ENCODE measurements at places on chromosomes 7 and 10.

DNA sequence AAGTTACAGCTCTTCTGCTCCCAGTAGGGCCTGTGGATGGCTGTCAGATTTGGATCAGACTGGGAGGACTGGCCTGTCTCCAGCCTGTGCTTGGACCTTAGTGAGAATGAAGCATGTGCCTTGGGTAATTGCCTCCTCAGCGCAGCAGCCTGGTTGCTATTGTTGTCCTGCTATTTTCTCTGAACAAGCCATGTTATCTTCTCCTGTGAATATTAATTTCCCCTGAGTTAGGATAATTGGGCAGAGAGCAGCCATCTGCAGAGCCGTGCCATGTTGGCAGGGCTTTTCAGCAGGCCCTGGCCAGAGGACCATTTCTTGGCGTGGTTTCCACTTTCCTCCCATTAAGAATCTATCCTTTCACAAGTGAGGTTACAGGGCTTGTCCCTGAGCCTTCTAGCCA is 497.3 kb downstream of the SORCS3 start:
- DNase-seq, result no peak
- H3K4me1 ChIP-seq, result no peaks in the 10 kb centered on the region
- no peaks in the 10 kb centered on the region for H3K27me3 ChIP-seq
- H3K4me3 ChIP-seq, result no peak overlapping the region
- no peaks in the 10 kb centered on the region for H3K36me3 ChIP-seq
- H3K27ac ChIP-seq, result no peak overlapping the region

DNA sequence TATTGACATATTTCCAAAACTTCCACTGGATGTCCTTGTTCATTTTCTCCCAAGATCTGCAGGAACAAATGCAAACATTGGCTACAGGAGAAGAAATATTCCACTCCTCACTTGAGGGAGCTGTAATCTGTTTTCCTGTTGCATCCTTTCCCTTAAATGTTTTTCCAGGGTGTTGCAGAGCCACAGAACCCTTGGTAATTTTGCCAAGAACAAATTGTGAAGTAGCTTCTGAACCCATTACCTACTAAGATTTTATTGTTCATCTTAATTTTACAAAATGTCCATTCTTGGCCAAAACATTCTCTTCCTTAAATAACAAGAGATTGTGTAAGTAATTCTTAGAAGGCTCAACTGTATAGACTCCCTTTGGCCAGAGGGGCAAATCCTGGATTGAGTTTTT is 177.0 kb downstream of the GNAT3 start:
- H3K27ac ChIP-seq, result no peak overlapping the region
- no peak for DNase-seq
- H3K36me3 ChIP-seq, result no peaks in the 10 kb centered on the region
- H3K4me3 ChIP-seq, result no peak overlapping the region
- no peaks in the 10 kb centered on the region for H3K27me3 ChIP-seq
- H3K4me1 ChIP-seq, result no peaks in the 10 kb centered on the region

DNA sequence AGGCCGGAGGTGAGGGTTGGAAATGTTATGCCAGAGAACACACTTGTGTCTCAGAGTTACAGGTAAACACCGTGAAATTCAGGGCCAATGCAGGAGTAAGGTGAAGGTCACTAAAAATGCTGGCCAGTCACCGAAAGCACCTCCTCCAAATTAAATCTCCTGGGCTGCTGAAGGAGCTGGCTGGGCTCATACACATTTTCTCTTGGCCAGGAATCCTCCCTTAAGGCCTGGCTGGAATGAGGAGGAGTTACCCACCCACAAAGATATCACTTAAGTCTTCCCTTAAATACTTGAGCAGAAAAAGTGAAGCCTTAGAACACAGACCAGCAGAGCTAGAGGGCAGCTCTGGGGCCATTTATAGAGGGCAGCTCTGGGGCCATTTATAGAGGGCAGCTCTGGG is 46.3 kb downstream of the HTRA1 start:
- no peaks in the 10 kb centered on the region for H3K36me3 ChIP-seq
- DNase-seq, result no peak
- peaks cover 2% of the 10 kb centered on the region for H3K4me1 ChIP-seq
- no peak overlapping the region for H3K27ac ChIP-seq
- H3K27me3 ChIP-seq, result peaks cover 4% of the 10 kb centered on the region
- no peak overlapping the region for H3K4me3 ChIP-seq

GRCh38 chr7:44893710-44894234 is 8.4 kb upstream of the PURB start:
- peaks cover 28% of the 10 kb centered on the region for H3K4me1 ChIP-seq
- H3K27me3 ChIP-seq, result no peaks in the 10 kb centered on the region
- DNase-seq, result peak; percentile 25
- no peak overlapping the region for H3K27ac ChIP-seq
- H3K36me3 ChIP-seq, result no peaks in the 10 kb centered on the region
- H3K4me3 ChIP-seq, result no peak overlapping the region

DNA sequence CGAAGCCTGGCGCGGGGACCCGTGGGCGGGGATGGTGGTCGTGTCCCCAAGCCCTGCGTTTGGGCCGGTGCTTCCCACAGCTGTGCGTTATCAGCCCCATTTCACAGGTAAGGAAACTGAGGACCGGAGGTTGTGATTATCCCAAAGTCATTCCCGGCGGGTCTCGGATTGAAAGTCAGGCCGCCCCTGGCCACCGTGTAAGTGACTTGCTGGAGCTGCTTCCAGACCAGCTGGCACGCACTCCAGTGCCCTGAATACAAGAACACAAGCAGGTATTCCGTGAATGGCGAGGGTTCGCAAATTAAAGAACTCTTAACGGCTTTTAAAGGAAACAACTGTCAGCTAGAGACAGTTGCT is 675 bp upstream of the ATE1 start:
- peaks cover 15% of the 10 kb centered on the region for H3K4me1 ChIP-seq
- peaks cover 2% of the 10 kb centered on the region for H3K36me3 ChIP-seq
- H3K27me3 ChIP-seq, result no peaks in the 10 kb centered on the region
- peak overlapping the region; percentile 95 for H3K27ac ChIP-seq

DNA sequence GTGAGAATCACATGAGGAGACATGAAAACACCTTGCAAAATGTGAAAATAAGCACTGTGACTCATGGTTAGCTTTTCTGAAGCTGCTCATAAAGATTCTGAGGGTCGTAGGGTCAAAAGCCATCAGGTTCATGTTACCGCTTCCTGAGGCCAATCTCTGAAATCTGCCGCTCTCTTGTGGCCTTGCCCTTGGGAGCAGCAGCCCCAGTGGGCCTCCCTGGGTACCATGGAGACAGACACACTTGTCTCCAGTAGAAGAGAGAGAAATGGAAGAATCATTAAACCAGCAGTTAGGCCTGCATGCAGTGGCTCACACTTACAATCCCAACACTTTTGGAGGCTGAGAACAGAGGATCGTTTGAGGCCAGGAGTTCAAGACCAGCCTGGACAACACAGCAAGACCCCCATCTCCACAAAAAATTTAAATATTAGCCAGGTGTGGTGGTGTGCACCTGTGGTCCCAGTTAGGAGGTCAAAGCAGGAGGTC is 42.8 kb downstream of the NIPSNAP2 start:
- no peaks in the 10 kb centered on the region for H3K27me3 ChIP-seq
- peaks cover 3% of the 10 kb centered on the region for H3K36me3 ChIP-seq
- H3K27ac ChIP-seq, result no peak overlapping the region
- H3K4me1 ChIP-seq, result no peaks in the 10 kb centered on the region
- no peak for DNase-seq
- no peak overlapping the region for H3K4me3 ChIP-seq

DNA sequence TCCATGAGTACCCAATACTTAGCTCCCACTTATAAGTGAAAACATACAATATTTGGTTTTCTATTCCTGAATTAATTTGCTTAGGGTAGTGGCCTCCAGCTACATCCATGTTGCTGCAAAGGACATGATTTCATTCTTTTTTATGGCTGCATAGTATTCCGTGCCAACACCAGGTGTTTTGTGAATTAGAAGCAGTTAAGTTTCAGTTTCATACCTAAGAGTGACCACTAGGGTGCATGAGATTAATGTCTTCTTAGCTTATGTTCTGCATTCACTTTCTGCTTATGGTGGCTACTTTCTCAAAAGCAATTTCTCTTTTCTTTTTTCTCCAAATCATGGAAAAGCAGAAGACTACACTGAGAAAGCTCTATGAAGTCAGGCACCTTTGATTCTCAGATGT is 65.1 kb upstream of the VSTM2A start:
- no peak overlapping the region for H3K4me3 ChIP-seq
- H3K27ac ChIP-seq, result no peak overlapping the region
- no peaks in the 10 kb centered on the region for H3K4me1 ChIP-seq

GRCh38 chr10:13834581-13835286 is 248.0 kb downstream of the PRPF18 start:
- no peak for DNase-seq
- H3K4me3 ChIP-seq, result no peak overlapping the region
- no peak overlapping the region for H3K27ac ChIP-seq
- H3K27me3 ChIP-seq, result no peaks in the 10 kb centered on the region

DNA sequence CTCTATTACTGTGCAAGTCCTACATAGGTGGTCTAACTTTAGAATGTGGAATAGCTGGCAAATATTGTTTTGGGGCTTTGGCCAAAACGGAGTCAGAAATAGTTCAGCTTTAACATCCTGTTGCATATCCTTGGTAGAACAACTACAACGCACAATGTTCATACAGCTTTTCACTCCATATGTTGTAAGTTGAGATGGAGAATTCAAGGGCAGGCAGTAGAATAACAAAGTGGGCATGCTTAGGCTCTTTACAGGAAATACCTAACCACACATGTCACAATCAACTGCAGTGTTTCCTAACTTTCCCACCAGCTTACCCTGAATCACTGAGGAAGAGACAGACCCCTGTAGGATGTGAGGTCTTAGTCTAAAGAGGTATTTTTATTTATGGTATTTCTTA is 122.3 kb downstream of the PPP1R3A start:
- no peaks in the 10 kb centered on the region for H3K27me3 ChIP-seq
- no peaks in the 10 kb centered on the region for H3K36me3 ChIP-seq
- no peak for DNase-seq
- H3K4me3 ChIP-seq, result no peak overlapping the region

- no peaks in the 10 kb centered on the region for H3K27me3 ChIP-seq
- H3K27ac ChIP-seq, result no peak overlapping the region
- DNase-seq, result no peak
- H3K4me1 ChIP-seq, result no peaks in the 10 kb centered on the region
Measured at GRCh38 chr7:91636129-91636724, 244.3 kb downstream of the MTERF1 start.

GRCh38 chr7:150324373-150324961 is 1.1 kb upstream of the ACTR3C start:
- no peaks in the 10 kb centered on the region for H3K27me3 ChIP-seq
- peaks cover 46% of the 10 kb centered on the region for H3K4me1 ChIP-seq
- peak overlapping the region; percentile 97 for H3K27ac ChIP-seq
- peak overlapping the region; percentile 80 for H3K4me3 ChIP-seq
- no peak for DNase-seq
- H3K36me3 ChIP-seq, result peaks cover 22% of the 10 kb centered on the region

- H3K27ac ChIP-seq, result no peak overlapping the region
- DNase-seq, result no peak
- no peak overlapping the region for H3K4me3 ChIP-seq
- no peaks in the 10 kb centered on the region for H3K36me3 ChIP-seq
- H3K4me1 ChIP-seq, result no peaks in the 10 kb centered on the region
- no peaks in the 10 kb centered on the region for H3K27me3 ChIP-seq
Measured at GRCh38 chr7:80681272-80681885, 42.9 kb downstream of the CD36 start.

- H3K4me3 ChIP-seq, result no peak overlapping the region
- H3K27me3 ChIP-seq, result peaks cover 20% of the 10 kb centered on the region
- no peaks in the 10 kb centered on the region for H3K4me1 ChIP-seq
Measured at GRCh38 chr7:23067271-23067670, 38.3 kb upstream of the KLHL7 start.

DNA sequence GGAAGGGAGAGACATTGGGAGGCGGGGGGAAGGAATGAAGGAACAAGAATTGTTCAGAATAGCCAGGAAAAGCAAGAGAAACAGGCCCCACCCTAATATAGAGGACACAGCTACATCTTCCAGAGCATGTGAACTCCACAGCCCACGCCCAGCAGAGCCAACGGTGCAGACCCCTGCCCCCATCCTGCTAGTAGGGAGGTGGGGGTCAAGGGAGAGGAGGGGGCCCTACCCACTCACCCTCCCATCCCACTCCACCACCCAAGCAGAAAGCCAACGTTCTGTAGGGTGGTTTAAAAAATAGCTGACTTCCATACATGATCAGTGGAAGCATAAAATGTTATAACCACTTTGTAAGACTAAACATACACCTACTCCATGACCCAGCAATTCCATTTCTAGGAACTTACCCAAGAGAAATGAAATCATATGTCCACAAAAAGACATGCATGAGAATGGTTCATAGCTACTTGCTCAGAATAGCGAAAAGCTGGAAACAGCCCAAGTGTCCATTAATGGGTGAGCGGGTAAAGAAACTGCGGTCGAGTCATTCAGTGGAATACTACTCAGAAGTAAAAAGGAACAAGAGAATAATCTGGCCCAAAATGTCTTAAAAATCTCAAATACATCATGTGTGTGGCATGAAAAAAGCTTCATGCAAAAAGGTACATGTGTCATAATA is 31.8 kb downstream of the CTBP2 start:
- H3K27me3 ChIP-seq, result no peaks in the 10 kb centered on the region
- no peaks in the 10 kb centered on the region for H3K36me3 ChIP-seq
- H3K27ac ChIP-seq, result no peak overlapping the region

GRCh38 chr7:138981332-138982203 is at the start of gene KIAA1549:
Gene KIAA1549 (minus strand): TSS chr7:138981389. CDS start chr7:138981269, 120 bp downstream.
- H3K36me3 ChIP-seq, result no peaks in the 10 kb centered on the region
- H3K4me1 ChIP-seq, result peaks cover 14% of the 10 kb centered on the region
- peaks cover 57% of the 10 kb centered on the region for H3K27me3 ChIP-seq

DNA sequence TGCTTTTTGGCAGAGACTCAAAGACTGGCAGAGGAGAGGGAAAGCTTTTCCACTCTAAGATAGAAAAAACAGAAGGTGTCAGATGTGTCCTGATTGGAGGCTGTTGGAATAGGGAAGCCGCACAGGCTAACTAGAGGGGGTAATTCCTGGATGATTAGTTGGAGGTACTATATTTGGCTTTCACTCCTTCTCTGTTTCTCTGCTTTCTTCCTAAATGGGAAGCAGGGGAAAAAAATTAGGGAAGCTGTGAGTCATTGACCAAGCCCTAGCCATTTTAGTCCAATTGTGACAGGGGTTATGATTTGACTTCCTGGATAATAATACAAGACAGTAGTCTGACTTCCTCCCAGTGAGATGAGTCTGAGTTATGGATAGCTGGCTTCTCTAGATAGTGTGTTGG is 475.2 kb upstream of the CELF2 start:
- H3K27ac ChIP-seq, result no peak overlapping the region
- H3K36me3 ChIP-seq, result no peaks in the 10 kb centered on the region
- H3K4me1 ChIP-seq, result no peaks in the 10 kb centered on the region

GRCh38 chr10:131074682-131075081 is 236.8 kb downstream of the TCERG1L start:
- H3K27me3 ChIP-seq, result no peaks in the 10 kb centered on the region
- H3K4me3 ChIP-seq, result no peak overlapping the region
- no peak for DNase-seq
- no peaks in the 10 kb centered on the region for H3K4me1 ChIP-seq

- H3K4me1 ChIP-seq, result peaks cover 19% of the 10 kb centered on the region
- DNase-seq, result no peak
- H3K36me3 ChIP-seq, result peaks cover 22% of the 10 kb centered on the region
- H3K4me3 ChIP-seq, result no peak overlapping the region
- no peaks in the 10 kb centered on the region for H3K27me3 ChIP-seq
- H3K27ac ChIP-seq, result no peak overlapping the region
Measured at GRCh38 chr10:45585131-45585530, 87.4 kb downstream of the ZFAND4 start.
